Stimulated activated effector memory CD8-positive, alpha-beta T cell treated with anti-CD3 and anti-CD28 coated beads, Interleukin-12 subunit alpha, Interleukin-12 subunit beta, amount 100 ng/mL, for 72 hours (primary cell): ENCODE measurements at places on chromosomes 1 and 21.
A peak's percentile ranks its signal among the peaks of the same experiment; 100 is the strongest.

GRCh38 chr21:42503711-42504110 lies 7.7 kb upstream of the RSPH1 start:
- DNase-seq, result no peak

- DNase-seq, result no peak
Measured at GRCh38 chr1:223161321-223161720, 18.3 kb upstream of the TLR5 start.

DNA sequence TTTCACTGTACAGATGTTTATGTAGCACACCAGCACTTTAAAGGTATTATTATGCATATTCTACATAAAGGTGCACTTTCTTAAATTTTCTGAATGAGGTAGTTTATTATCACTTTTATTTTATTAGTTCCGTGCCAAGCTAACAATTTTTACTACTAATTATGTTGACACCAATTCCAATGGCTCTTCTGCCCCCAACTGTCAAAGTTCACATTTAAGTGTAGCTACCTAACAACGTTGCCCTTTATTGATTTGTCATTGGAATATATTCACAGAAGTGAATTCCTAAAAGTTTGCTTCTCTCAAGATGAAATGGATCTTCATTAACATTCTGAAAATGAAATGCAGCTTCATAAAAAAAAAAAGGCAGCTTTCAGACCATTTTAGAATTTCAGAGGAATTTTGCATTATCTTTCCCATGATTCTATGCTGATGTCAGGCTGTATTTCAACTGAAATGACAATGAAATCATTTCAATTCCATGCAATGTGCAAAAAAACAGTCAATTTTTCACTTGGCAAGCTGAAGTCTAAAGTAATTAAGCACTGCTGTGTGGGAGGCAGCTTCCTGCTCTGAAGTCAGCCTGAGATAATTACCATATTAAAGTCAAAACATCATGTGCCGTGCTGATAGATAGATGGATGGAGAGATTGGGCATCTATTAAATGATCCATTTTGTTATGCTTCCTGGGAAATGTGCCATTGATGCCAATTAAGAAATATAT lies 229.2 kb downstream of the TTLL7 start:
- no peak for DNase-seq

DNA sequence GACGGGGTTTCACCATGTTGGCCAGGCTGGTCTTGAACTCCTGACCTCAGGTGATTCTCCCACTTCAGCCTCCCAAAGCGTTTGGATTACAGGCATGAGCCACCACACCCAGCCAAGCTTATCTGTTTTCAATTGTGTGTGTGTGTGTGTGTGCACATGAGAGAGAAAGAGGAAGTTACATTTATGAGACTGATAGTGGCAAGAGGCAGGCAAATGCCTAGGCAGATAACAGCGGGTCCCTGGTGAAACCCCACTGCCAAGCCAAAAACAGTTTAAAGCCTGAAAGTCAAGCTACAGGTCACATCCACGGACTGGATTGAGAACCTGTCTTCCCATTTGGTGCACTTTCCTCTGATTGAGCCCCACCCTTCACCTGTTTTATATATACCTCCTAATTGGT lies 35.1 kb upstream of the IFNGR2 start:
- DNase-seq, result no peak

DNA sequence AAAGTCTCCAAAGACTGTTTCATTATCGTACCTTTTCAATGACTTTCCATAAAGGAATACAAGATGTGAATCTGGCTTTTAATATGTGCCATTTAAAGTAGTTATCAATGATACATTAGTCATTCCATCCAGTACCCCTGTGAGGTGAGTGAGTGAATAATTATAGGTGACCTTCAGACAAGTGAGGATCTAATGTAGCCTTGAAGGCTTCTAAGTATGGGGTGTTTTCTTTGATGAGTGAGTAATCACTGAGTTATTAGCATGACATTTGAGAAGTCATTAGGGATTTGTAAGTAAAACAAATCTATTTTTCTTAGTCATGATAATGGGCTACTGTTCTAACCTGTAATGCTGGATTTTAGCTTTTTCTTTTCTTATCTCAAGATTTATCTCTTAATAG lies 831.4 kb downstream of the ADGRL2 start:
- no peak for DNase-seq

- DNase-seq, result no peak
Measured at GRCh38 chr1:25747046-25747719, 52.8 kb upstream of the SELENON start.

DNA sequence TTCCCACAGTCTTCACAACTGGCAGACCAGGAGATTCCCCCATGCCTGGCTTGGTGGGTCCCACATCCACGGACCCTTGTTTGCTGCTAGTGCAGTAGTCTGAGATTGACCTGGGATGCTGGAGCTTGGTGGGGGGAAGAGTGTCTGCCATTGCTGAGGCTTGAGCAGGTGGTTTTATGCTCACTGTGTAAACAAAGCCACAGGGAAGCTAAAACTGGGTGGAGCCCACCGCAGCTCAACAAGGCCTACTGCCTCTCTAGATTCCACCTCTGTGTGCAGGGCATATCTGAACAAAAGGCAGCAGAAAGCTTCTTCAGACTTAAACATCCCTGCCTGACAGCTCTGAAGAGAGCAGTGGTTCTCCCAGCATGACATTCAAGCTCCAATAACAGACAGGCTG lies 177.3 kb upstream of the ETV3 start:
- no peak for DNase-seq

DNA sequence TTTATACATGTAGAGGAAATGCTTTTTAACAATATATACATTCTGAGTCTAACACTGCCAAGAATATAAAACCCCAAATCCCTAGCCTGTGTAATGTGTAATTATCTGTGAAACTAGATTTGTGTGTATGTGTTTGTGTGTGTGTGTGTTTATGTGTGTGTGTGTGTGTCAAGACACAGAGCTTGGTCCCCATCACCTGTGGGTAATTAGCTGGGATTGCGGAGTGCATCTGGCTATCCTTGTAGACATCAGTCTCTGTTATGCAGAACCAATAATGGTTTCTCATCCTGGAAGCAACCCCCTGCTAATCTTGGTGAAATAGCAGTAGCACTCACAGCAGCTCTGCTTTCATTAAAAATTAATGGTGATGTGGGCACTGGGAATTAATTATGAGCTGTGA lies 26.3 kb upstream of the ST6GALNAC3 start:
- DNase-seq, result no peak

DNA sequence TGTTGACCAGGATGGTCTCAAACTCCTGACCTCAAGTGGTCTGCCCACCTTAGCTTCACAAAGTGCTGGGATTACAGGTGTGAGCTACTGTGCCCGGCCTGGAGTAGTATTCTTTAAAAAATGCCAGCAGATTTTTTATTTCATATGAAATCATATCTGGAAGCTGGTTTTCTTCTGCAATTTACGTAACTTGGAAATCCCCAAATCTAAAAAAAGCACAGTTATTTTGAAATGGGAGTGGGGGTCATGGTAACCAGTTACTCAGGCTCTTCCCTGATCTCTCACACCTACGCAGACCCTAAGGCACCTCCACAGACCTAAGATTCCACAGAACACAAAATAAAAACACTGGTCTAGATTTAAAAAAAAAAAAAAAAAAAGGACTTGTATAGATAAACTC lies 219.8 kb downstream of the DAB1 start:
- no peak for DNase-seq

DNA sequence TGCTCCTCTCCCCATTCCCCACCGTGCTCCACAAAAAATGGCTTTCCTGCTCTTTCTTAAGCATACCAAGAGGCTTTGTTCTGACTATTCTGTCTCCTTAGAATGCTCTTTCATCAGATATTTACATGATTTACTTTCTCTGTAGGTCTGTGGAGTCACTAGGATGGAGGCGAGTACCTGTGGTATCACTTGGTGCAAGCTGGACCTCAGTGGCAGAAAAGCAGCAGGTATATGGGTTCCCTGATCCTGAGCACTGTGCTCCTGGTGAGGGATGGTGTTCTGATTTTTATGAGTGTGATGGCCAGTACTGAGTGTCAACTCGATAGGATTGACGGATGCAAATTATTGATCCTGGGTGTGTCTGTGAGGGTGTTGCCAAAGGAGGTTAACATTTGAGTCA lies 10.0 kb downstream of the C1orf87 start:
- no peak for DNase-seq

- DNase-seq, result no peak
Measured at GRCh38 chr1:8682573-8682972, 134.9 kb downstream of the RERE start.

DNA sequence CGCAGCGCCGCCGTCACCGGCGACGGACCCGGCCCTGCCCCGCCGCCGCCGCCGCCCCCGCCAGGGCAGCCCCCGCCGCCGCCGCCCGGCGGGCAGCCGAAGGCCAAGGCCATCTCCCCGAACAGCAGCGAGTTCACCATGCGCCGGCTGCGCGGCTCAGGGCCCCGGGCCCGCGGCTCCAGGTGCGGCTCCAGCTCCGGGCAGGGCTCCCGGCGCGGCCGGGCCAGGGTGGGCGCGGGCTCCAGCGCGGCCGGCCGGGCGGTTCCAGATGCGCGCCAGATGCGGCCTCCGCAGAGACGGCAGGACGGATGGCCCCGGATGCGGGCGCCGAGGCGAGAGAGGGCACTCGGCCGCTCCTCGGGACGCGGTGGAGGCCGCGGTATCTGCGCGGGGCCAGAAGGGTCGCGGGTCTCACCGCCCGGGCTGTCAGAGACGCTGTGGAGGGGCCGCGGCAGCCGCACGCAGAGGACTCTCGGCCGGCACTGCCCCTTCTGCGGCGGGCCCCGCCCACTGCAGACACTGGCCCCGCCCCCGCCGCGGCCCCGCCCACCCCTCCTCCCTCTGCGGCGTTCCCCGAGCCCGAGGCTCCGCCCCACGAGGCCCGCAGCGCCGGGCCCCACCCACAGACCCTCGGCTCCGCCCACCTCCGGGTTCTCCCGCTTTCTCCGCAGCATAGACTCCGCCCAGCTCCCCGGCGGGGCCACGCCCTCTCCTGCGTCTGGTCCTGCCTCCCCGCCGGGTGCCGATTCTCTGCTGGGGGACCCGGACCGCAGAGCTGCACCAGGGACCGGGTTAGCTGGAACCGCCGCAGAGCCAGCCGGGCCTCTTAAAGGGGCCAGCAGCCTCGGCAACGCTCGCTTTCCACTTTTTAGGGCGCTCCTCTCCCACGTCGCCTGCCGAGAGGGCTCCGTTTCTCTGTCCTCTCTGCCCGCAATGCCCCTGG lies at the start of gene IFFO2:
IFFO2 (minus strand) TSS at position 484 of the 943 bp plus-strand sequence; CDS start at position 140, 344 bp downstream.
- DNase-seq, result peak; percentile 98

- DNase-seq, result no peak
Measured at GRCh38 chr1:58149271-58149812, 397.2 kb downstream of the OMA1 start.

DNA sequence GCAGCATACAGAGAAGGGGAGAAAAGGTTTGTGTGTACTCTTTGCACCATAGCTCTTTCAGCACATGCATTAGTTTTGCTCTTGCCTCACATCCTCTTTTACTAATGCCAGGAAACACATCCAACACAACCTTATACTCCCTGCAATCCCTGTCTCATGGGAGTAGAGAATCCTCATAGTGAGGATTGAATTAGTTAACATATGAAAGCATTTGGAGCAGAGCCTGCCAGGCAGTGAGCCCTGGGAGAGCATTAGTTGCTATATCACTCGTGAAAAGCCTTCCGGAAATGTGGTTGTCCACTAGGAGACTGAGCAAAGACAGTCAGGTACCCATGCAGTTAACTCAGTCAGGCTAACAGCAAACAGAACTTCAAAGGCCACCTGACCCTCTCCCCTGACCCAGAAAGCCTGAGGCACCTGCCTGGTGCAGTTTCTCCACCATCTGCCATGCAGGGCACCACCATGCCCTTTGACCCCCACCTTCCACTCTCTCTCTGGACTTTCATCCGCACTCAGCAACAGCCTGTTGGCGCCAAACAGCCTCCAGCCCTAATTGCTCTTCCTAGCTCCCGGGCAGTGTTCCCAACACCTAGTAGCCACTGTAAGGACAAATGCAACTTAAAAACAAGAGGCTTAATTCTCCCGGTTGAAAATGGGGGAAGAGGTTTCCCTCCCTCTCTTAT lies 14.9 kb upstream of the AGT start:
- no peak for DNase-seq

- DNase-seq, result no peak
Measured at GRCh38 chr1:26785611-26786436, 1.9 kb upstream of the PIGV start.

DNA sequence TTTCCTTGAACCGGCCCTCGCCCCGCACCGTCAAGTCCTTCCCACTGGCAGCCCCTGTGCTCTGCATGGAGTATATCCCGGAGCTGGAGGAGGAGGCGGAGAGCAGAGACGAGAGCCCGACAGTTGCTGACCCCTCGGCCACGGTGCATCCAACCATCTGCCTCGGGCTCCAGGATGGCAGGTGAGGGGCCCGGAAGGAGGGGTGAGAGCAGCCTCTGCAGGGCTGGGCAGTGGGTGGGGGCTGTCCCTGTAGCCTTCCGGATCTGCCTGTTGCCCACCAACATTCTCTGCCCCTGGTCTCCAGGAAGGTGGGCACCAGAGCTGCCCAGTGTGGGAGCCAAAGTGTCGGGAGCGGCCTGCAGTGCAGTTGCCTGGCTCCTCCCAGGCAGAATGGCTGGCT lies 99.2 kb upstream of the ACTL8 start:
- no peak for DNase-seq

DNA sequence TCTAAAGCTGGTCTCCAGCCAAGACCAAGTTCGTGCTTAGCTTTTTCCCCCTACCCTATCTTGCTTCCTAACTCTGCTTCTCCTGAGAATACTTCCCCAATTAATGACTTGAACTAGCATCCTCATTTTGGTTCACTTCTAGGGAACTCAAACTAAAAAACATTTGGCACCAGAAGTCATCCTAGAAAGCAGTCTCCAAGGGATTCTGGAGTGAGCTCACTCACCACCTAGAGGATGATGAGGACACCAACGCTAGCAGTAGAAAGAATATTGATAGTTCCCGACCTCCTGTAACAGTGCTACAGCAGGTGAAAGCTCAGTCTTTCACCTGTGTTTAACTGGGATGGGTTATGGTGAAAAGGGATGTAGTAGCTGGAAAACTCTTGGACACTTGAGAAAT lies 4.7 kb upstream of the PSMB2 start:
- no peak for DNase-seq

- no peak for DNase-seq
Measured at GRCh38 chr1:65688848-65689247, 103.8 kb upstream of the PDE4B start.

DNA sequence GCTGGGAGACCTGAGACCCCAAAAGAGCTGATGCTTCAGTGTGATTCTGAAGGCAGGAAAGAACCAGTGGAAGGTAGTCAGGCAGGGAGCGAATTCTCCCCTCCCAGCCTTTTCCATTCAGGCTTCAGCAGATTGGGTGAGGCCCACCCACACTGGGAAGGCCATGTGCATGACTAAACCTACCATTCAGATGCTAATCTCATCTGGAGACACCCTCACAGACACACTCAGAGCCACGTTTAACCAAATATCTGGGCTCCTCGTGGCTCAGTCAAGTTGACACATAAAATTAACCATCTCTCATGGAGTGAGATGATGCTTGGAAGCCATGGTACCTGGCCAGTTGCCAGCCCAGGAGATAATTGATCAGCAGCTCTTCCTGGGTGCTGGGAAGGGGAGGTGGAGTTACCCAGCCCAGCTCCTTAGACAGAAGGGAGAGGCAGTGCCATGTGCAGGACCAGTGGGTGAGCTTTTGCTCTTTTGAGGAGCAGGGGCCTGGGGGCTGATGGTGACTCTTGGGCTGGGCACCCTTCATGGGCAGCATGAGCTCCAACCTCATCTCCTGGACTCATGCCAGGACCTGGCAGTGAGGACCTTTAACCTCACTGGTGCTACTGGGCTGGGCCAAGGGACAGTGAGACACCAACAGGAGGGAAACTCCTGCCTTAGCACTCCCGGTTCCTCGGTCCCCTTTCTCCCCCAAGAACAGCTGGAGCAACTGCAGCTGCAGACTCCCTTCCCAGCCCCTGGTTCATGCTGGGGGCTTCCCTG lies 89.0 kb upstream of the ACTL8 start:
- no peak for DNase-seq

GRCh38 chr1:158809256-158809655 lies 21.9 kb upstream of the MNDA start:
- DNase-seq, result no peak
